K562 (cell line): ENCODE measurements at places on chromosomes 13 and 19. TPM values are rescaled to one million over a fixed set of nuclear protein-coding genes. Genes with fewer than 3 reads are reported as not detected.

- H3K4me3 ChIP-seq: no peak overlapping the region
- no peaks in the 10 kb centered on the region for H3K27me3 ChIP-seq
- no peak for DNase-seq
- no peaks in the 10 kb centered on the region for H3K4me1 ChIP-seq
- no peak overlapping the region for H3K27ac ChIP-seq
These were observed 303.8 kb downstream of the PCDH9 start for GRCh38 chr13:66926200-66926850.

DNA sequence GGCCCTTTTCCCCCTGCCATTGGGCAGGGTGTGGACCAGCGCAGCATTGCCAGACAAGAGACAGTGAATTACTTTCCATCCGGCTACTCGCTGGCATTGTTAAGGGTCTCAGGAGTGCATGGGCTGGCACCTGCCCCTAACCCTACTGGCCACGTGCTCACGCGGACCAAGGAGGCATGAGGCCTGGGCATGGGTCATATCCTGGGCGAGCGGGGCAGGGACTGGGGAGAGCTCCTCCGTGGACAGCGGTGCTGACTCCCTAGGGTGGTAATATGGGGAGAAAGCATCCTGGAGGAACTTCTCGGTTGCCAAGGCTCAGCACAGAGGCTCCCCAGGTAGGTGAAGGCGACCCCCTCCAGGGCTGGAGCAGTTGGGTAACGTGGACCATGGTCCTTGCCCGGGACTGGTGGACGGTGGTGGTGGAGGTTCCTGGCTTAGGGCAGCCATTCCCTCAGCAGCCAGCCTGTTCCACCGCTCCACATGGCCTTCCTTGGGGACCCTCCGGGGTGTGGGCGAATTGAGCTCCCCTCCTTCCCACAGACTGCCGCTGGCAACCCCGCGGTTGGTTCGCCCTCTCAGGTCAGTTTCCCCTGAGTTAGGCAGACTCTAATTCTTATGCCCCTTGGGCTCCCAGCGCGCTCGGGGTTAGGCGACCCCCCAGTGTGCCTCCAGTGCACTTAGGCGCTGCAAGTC, 465.1 kb downstream of the SLITRK5 start:
- no peak for DNase-seq
- no peaks in the 10 kb centered on the region for H3K36me3 ChIP-seq
- no peak overlapping the region for H3K4me3 ChIP-seq
- H3K27ac ChIP-seq: no peak overlapping the region
- no peaks in the 10 kb centered on the region for H3K27me3 ChIP-seq

DNA sequence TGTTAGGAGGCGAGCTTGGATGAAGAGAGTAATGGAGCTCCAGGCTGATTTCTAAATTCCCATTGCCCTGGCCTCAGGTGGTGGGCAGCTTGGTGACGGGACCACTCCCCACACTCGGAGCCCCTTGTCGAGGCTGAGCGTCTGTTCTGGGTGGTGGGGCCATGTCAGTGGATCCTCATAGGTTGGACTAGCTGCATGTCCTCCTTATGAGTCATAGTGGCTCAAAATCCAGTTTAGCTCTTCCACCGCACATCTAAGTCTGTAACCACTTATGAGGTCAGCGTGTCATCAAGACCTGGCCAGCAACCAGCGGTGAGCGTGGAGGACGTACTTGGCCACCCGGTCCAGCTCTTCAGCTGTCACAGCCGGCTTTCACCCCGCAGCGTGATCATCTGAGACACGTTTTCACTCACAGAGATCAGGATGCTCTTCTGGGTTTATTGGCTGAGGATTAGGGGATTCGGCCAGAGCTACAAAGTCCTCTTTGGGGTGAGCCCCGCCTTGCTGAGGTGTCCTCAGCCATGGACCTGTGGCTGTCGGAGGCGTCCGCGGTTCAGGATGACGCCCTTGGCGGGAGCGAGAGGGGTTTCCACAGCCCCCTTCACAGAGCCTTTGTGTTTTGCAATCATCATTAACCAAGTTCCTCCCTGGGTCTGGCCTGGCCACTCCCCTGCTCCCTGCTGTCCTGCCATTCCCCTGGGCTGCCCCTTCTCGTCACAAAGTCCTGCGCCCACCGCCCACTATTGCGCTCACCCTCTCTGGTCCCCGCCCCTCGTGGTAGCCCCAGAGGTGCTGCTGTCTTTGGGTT, 41.9 kb downstream of the ADPRHL1 start:
- no peak overlapping the region for H3K4me3 ChIP-seq
- DNase-seq: no peak
- H3K27me3 ChIP-seq: peaks cover 23% of the 10 kb centered on the region
- no peak overlapping the region for H3K27ac ChIP-seq
- peaks cover 24% of the 10 kb centered on the region for H3K4me1 ChIP-seq

- no peaks in the 10 kb centered on the region for H3K36me3 ChIP-seq
- H3K4me1 ChIP-seq: no peaks in the 10 kb centered on the region; the same call in 1 of the 3 replicates
- no peak overlapping the region for H3K27ac ChIP-seq
- no peak for DNase-seq
- no peak overlapping the region for H3K4me3 ChIP-seq
These were observed 39.2 kb downstream of the TBC1D4 start for GRCh38 chr13:75442736-75443234.

DNA sequence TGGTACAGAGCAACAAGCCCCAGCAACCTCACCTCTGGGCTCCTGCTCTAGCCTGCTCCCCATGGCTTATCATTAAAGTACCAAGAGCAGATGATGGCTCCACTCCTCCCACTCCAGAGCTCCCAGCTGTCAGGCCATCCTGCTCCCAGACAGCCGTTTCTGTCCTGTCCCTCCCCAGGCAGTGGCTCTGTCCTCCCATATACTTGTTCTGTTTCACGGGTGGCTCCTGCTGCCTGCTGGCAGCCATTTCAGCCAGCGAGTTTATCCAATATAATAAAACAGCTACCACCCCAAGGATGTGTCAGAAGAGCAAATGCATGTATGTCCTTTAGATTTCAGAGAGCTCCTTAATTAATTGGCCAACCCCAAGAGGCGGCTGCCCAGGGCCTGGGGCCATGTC, 79.4 kb upstream of the VSTM2B start:
- H3K4me3 ChIP-seq: no peak overlapping the region
- H3K27me3 ChIP-seq: no peaks in the 10 kb centered on the region; the same call in 1 of the 2 replicates
- DNase-seq: no peak
- H3K27ac ChIP-seq: no peak overlapping the region
- H3K4me1 ChIP-seq: no peaks in the 10 kb centered on the region
- no peaks in the 10 kb centered on the region for H3K36me3 ChIP-seq

- H3K27me3 ChIP-seq: no peaks in the 10 kb centered on the region
- peak overlapping the region; percentile 48 for H3K4me3 ChIP-seq
- peak; percentile 82 for DNase-seq
- H3K4me1 ChIP-seq: peaks cover 12% of the 10 kb centered on the region
- H3K36me3 ChIP-seq: no peaks in the 10 kb centered on the region
- peak overlapping the region; percentile 36; the same call in 1 of the 3 replicates for H3K27ac ChIP-seq
These were observed 27.6 kb downstream of the ZNF607 start for GRCh38 chr19:37691881-37692504.

DNA sequence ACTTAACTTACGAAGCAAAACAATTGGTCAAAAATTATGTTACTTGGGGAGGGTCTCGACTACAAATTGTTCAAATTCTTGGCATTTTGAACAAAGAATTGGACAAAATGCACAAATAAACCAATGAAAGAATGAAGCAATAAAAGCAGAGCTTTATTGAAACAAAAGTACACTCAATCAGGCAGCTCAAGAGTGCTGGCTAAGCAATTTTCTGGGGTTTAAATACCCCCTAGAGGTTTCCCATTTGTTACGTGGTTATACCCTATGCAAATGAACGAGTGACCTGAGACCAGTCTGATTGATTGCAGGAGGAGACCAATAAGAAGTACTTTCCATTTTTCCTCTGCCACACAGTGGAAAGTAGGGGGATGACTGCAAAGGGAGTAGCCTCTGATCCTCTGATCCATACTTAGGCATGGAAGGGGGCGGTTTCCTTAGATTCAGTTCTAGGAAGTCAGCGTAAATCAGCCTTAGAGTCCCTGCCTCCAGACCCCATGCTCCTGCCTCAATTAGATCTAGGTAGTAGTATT, 228.6 kb downstream of the EFNB2 start:
- DNase-seq: no peak
- H3K4me3 ChIP-seq: no peak overlapping the region
- H3K27me3 ChIP-seq: no peaks in the 10 kb centered on the region

- no peak overlapping the region for H3K4me3 ChIP-seq
- H3K27me3 ChIP-seq: no peaks in the 10 kb centered on the region
- no peak overlapping the region for H3K27ac ChIP-seq
- no peaks in the 10 kb centered on the region for H3K36me3 ChIP-seq
- no peak for DNase-seq
These were observed 326.8 kb downstream of the OXGR1 start for GRCh38 chr13:96667294-96668018.

DNA sequence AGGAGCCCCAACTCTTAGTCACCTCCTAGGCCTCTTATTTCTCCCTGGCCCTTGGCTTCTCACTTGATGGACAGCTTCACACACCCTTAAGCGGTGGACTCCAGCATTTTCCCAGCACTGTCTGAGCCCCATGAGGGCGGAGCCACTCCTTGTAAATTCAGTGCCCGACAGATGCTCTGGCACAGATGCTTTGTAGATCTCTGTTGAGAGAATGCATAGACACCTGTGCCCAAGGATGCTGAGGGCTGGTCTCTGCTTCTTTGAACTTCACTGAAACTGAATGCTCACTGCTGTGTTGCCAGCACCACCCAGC, 3.3 kb downstream of the SYCN start:
- H3K27ac ChIP-seq: no peak overlapping the region
- peaks cover 24% of the 10 kb centered on the region for H3K4me1 ChIP-seq
- DNase-seq: no peak
- H3K36me3 ChIP-seq: no peaks in the 10 kb centered on the region
- 0 out of 3 replicates have a peak, but pooled peaks cover 3% of the 10 kb centered on the region for H3K27me3 ChIP-seq

GRCh38 chr19:17300992-17301619, 2.1 kb downstream of the ABHD8 start:
- no peak overlapping the region for H3K4me3 ChIP-seq
- no peak for DNase-seq
- peaks cover 42% of the 10 kb centered on the region for H3K4me1 ChIP-seq
- H3K27me3 ChIP-seq: no peaks in the 10 kb centered on the region
- H3K36me3 ChIP-seq: peaks cover 25% of the 10 kb centered on the region

GRCh38 chr19:46896076-46896794, 35.4 kb downstream of the ARHGAP35 start:
- no peaks in the 10 kb centered on the region for H3K36me3 ChIP-seq
- H3K27ac ChIP-seq: no peak overlapping the region
- no peaks in the 10 kb centered on the region for H3K27me3 ChIP-seq
- H3K4me1 ChIP-seq: no peaks in the 10 kb centered on the region; the same call in 1 of the 2 replicates

DNA sequence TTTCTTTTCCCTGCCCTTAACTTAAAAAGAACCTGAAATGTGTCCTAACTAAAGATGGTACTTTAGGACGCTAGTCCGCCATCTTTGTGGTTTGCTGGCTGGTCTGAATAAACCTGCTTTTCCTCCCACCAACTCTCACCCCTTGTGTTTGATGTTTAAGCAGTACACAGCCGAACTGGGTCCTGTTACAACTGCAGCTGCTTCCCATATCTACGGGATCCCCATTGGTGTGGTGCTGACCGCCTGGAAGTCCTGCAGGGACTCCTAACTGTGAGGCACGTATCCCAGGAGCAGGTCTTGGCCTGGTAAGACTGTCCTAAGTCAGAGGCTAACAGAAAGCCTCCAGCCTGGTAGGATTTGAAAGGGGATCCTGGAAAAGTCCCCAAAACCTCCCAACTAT, 40.9 kb upstream of the VSTM2B start:
- no peaks in the 10 kb centered on the region for H3K27me3 ChIP-seq
- no peak overlapping the region for H3K4me3 ChIP-seq
- H3K36me3 ChIP-seq: no peaks in the 10 kb centered on the region
- H3K27ac ChIP-seq: no peak overlapping the region
- no peak for DNase-seq

- no peak overlapping the region for H3K4me3 ChIP-seq
- H3K27ac ChIP-seq: no peak overlapping the region
- no peaks in the 10 kb centered on the region for H3K36me3 ChIP-seq
- H3K27me3 ChIP-seq: peaks cover 9% of the 10 kb centered on the region; the same call in 1 of the 3 replicates
- no peaks in the 10 kb centered on the region for H3K4me1 ChIP-seq
These were observed 46.9 kb downstream of the CACNA1A start for GRCh38 chr19:13459351-13459750.

- H3K27me3 ChIP-seq: no peaks in the 10 kb centered on the region
- peaks cover 11% of the 10 kb centered on the region; the same call in 1 of the 3 replicates for H3K36me3 ChIP-seq
- H3K4me1 ChIP-seq: peaks cover 17% of the 10 kb centered on the region
- H3K4me3 ChIP-seq: peak overlapping the region; percentile 80
- peak overlapping the region; percentile 59; the same call in 2 of the 3 replicates for H3K27ac ChIP-seq
- no peak for DNase-seq
These were observed 505 bp upstream of the SHKBP1 start for GRCh38 chr19:40576151-40576584.

GRCh38 chr19:29193155-29193554, 19.8 kb downstream of the UQCRFS1 start:
- H3K4me3 ChIP-seq: no peak overlapping the region
- no peak for DNase-seq
- no peak overlapping the region for H3K27ac ChIP-seq
- H3K27me3 ChIP-seq: peaks cover 22% of the 10 kb centered on the region; the same call in 2 of the 3 replicates
- no peaks in the 10 kb centered on the region for H3K36me3 ChIP-seq

GRCh38 chr13:33172400-33172799, 113.2 kb downstream of the STARD13 start:
- H3K27ac ChIP-seq: no peak overlapping the region
- H3K27me3 ChIP-seq: no peaks in the 10 kb centered on the region
- no peaks in the 10 kb centered on the region for H3K4me1 ChIP-seq
- DNase-seq: no peak
- H3K36me3 ChIP-seq: no peaks in the 10 kb centered on the region
- no peak overlapping the region for H3K4me3 ChIP-seq

- no peak overlapping the region for H3K4me3 ChIP-seq
- H3K4me1 ChIP-seq: no peaks in the 10 kb centered on the region
- no peak for DNase-seq
- H3K36me3 ChIP-seq: peaks cover 66% of the 10 kb centered on the region; the same call in 2 of the 3 replicates
- H3K27me3 ChIP-seq: no peaks in the 10 kb centered on the region
These were observed 40.2 kb downstream of the SUGP2 start for GRCh38 chr19:18993115-18993514.

DNA sequence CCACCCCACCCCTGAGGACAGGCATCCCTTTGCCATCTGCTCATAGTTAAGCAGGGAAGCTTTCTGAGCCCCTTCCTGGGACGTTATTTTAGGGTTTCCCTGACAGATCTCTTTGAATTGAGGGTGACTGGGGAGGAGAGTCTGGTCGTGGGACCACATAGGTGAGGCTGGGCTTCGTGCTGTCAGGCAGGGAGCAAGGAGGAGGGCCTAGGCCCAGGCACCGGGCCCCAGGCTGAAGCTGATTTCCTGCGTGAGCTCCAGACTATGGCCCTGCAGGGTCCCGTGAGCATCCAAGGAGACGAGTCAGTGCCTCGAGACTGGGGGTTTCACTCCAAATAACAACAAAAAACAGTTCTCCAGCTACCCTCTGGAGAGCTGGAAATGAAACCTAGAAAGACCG, 60.4 kb downstream of the MYO9B start:
- no peaks in the 10 kb centered on the region for H3K27me3 ChIP-seq
- peaks cover 10% of the 10 kb centered on the region for H3K4me1 ChIP-seq
- H3K4me3 ChIP-seq: no peak overlapping the region
- H3K27ac ChIP-seq: no peak overlapping the region
- H3K36me3 ChIP-seq: peaks cover 6% of the 10 kb centered on the region; the same call in 1 of the 3 replicates

Gene ASF1B
- 59.6 and 66.6 TPM in 2 replicates for total RNA-seq

Gene KLHL1
- total RNA-seq: not detected in 2 replicates

Gene FIZ1
- 14.4 and 17.5 TPM in 2 replicates for total RNA-seq

Gene IGFL2
- total RNA-seq: 0.47 and 0.75 TPM in 2 replicates

Gene NLRP5
- total RNA-seq: 0.04 TPM in 1 of 2 replicates, not detected in the other

Gene TMPRSS9
- 0.11 TPM in 1 of 2 replicates, not detected in the other for total RNA-seq

Gene EXOC3L2
- 15.5 and 19.0 TPM in 2 replicates for total RNA-seq

Gene FXYD7
- total RNA-seq: 0.27 and 0.80 TPM in 2 replicates

Gene FCHO1
- 51.9 and 58.9 TPM in 2 replicates for total RNA-seq

Gene ERF
- 72.7 and 75.4 TPM in 2 replicates for total RNA-seq
